ENCODE measurements at places on chromosomes 5 and 9.

- DNase-seq: no peak
Observed at GRCh38 chr9:15377625-15378540, 44.8 kb upstream of the SNAPC3 start.

GRCh38 chr9:126615245-126615790 is 1.6 kb downstream of the LMX1B start:
- DNase-seq: no peak

- DNase-seq: no peak
Observed at GRCh38 chr5:9852671-9853070, 222.5 kb upstream of the TAS2R1 start.

DNA sequence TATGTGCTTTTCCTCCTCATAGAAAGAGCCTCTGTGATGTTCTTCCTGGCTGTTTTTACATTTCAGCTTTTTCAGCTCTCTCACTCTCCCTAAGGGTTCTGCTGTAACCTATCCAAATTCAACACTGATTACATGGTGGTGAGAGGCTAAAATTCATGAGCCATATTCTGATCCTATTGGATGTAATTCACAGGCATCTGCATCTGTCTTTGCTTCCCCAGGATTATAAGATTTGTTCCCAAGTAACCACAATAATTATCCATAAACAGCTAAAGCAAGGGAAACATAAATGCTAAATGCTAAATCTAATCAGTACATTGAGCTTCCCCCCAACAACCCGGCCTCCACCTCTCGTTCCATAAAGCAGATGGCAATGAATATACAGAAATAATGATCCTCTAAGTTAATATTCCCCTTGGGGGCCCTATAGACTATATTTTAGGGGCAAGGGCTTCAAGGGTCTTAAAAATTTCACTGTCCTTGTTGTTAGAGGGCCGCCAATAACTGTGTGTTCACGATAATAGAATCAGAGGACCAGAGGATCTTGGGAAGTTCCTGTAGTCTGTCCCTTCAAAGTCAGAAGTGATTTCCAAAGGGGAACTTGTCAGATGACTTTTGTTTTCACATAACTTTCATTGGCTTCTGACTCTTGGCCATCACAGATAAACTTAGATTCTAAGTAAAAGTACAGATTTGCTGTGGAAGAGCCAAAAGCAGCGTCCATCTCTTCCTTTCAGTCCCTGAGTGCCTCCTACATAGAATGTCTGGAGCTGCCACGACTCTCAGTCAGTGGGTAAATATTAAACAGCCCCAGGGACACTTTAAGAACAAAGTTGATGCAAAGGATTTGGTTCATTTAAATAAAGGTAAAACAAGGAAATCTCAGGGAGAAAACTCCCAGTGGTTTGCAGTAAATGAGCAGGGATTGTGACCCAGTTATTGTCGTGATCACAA is 125.6 kb downstream of the ALDH1A1 start:
- no peak for DNase-seq

DNA sequence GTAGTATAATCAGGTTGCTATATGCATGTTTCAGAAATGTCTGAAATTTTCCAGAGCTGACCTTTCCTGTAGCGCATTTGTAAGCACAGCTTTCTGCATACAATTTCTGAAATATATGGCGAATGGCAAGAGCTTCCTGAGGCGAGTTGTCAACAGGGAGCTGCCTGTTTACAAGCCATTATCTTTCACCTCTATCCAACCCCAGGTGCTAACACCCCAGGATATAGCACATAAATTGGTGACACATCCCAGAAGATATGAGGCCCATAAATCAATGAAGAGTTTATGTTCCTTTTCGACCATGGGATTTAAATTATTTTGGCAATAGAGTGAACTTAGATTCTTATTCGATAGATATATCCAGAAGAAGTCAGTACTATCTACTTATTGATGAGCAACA is 379.8 kb downstream of the KDM4C start:
- DNase-seq: no peak

GRCh38 chr9:77176106-77176505 is 1.2 kb upstream of the VPS13A start:
- no peak for DNase-seq

GRCh38 chr9:70228611-70229010 is 30.2 kb upstream of the SMC5 start:
- DNase-seq: no peak
